Right renal cortex interstitium (tissue), 3 donors: ENCODE measurements at places on chromosomes 1 and 21.

GRCh38 chr21:30463713-30464112, 16.5 kb downstream of the KRTAP19-1 start:
- DNase-seq = no peak

DNA sequence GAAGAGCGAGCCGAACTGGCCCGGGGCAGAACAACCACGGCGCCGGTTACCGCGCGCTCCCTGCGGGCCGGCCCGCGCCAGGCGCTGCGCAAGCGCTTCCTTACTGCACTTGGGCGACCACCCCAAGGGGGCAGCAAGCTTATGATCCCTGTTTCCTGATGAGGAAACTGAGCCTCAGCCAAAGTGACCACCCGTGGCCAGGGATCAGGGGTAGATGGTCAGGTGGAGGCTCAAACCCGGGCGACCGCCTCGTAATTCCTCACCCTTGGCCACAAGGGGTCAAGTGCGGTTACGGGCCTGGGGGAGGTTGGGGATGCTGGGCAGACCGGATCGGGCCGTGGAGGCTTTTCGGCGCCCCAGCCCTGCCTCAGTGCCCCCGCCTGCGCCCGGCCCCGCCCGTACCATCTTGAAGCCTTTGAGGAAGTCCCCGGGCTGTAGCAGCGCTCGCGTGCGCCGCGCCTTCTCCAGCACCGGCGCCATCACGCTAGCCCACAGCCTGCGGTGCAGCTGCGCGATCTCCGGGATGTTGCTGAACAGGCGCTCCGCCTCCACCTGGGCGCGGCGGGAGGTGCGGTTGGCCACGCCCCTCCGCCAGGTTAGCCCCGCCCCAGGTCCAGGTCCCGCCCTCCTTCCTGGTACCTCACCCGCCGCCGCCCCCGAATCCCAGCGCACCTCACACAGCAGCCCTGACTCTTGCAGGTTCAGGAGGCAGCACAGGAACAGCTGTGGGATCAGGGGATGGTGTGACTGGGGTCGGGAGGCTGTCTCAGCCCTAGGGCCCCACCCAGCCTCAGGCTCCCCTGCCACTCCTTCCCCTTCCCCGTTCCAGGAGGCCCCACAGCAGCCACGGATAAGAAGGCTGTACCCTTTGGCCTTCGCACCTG, 5.4 kb upstream of the TNFRSF25 start:
- no peak for DNase-seq

DNA sequence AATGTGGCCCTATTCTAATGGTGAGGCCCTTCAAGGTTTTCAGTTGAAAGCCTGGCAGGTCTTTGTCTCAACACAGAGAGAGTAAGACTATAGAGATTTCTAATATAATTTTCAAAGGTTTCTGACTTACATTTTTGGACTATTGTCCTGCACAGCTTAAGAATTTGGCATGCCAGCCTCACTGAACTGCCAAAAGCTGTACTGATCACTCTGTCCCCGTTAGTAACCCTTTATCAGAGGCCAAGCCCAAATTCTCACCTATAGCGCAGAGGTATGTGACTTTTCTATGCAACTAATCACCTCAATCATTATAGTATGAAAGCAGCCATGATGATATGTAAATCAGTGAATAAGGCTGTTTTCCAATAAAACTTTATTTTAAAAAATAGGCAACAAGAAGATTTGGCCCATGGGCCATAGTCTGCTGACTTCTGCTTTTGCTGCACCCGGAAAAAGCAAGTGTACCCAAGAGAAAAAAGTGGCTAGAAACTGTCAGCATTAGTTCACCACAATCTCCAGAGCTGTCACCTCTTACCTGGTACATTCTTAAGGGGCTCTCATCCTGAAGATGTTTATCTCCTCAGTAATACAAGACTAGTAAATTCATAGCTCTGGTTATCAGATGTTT, 85.4 kb downstream of the PIGK start:
- no peak for DNase-seq

DNA sequence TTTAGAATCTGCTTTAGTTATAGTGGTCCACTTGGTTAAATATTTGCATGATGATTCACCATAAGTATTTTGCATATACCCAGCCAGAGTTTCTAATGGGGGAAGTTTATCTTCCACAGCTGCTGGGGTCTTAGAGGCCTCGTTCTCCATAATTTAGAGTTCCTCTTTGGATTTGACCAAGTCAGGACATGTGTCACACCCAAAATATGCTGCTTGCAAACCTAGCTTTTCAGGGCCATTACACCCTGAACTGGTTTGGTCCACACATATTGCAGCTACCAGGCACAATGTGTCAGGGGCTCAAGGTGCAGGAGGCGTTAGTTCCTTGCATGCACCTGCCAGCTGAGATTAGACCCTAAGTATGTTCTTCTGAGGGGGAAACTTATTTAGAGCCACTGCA, 17.1 kb upstream of the FMO4 start:
- DNase-seq = no peak

DNA sequence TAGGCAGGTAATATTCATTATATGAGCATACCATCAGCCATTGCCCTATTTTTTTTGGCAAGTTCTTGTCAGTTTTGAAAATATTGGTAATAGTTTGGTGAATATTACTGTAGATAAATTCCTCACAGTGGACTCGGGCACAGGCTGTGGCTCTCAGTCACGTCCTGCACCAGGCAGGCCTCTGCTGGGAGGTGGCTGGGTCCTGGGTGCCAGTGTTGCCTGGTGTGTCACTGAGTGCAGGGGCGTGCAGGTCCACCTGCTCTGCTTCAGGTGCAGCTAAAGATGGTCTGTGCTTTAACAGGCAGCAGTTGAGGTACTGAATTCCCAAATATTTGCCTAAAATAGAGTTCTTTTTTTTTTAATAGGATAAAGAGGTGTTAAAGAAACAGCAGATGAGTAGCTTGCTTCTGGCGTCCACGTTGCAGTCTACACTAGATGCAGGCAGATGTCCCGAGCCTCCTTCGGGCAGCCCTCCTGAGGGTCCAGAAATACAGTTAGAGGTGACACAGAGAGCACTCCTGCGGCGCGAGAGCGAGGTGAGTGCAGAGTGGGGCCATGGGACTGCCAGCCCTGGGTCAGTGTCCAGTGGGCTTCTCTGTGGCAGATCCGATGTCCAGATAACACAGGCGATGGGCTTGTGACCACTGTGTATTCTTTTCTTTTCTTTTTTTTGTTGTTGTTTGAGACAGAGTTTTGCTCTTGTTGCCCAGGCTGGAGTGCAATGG, 57.3 kb upstream of the DIP2A start:
- no peak for DNase-seq

DNA sequence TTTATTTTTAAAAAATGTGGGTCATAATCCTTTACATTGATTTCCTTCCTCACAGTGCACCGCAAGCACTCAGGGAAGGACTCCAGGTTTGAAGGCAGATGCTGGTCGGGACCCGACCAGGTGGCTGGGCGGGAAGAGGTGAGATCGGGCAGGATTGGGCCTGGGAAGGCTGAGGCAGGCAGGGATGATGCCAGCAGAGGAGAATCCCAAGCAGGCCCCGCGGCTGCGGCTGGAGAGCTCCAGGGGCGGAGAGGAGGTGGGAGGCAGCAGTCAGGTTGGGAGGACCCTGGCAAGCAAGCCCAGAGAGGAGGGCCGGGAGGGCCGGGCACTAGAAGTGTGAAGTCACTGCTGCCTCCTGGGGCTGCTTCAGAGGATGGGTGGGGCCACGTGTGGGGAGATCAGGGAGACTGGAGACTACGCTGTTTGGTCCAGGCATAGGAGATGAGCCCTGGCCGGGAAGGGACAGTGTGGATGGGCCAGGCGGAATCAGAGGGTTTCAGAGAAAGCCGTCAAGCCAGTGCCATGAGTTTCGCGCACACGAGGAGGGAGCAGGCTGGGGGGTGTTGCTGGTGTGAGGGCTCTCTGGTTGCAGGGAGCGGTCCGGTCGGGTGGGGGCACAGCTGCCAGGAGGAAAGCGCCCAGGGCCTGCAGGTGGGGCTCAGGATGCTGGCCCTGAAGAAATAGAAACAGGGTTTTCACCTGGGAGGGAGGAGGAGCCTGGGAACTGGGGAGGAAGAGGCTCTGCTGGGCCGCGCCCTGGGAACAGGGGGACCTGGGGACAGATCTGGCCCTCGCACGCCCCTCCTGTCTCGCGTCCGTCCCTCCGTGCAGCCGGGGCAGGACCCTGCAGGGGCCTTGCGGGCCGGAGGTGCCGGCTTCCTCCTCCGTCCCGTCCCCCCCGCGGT, 888 bp upstream of the COL18A1 start:
- DNase-seq = no peak

DNA sequence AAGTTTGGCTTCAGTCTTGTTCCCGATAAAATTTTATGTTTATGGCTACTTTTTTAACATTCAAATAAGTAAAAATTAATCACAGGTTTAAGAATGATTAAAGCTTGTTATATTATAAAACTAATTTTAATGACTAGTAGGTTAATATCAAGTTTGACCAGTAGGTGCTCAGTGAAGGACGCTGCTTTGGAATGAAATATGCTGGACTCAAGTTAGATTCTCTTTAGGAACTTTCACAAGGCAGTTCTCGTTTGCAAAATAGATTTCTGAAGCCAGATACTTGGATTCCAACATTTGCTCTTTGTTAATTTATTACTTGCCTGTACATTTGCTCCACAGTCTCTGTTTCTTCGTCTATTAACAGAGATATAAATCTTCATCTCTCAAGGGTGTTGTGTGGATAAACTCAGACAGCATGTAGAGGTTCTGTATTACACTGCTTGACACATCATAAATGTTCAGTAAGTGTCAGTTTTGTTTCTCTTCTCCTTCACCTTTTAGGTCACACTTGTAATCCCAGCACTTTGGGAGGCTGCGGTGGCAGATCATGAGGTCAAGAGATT, 432.8 kb upstream of the CHRM3 start:
- no peak for DNase-seq
